ENCODE measurements at places on chromosomes 6 and 20. TPM values are rescaled to one million over a fixed set of nuclear protein-coding genes. Genes with fewer than 3 reads are reported as not detected.

DNA sequence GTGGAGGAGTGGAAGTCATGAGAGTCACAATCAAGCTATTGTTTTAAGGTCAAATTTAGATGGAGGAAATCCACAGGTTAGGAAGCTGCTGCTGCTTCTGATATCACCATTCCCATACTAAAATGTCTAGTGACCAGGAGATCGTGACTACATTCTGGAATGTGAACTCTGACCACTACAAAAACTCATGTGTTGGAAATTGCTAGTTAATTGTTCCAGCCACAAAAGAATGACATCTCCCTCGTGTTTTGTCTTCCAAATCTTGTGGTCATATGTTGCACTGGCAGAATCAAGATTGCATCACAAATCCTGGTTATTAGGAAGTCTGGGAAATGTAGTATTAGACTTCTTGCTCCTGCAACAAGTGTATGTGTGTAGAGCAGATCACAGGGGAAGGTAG lies 441.9 kb downstream of the CD109 start:
- no peak for DNase-seq
- H3K27ac ChIP-seq, result no peak overlapping the region
- no peaks in the 10 kb centered on the region for H3K4me1 ChIP-seq
- H3K36me3 ChIP-seq, result no peaks in the 10 kb centered on the region
- no peaks in the 10 kb centered on the region for H3K27me3 ChIP-seq

DNA sequence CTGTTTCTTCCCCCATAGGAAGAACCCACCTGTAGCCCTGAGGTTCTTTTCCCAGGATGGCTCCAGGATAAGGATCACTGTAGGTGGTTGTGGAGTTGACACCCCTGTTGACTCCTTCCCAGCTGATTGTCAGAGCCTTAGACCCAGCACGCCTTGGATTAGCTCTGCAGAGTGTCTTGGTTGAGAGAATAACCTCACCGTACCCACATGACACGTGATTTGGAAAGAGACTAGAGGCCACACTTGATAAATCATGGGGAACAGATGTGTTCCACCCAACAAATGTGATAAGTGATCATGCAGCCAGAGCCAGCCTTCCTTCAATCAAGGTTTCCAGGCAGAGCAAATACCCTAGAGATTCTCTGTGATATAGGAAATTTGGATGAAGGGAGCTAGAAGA lies 12.2 kb downstream of the BTN3A1 start:
- DNase-seq, result no peak
- no peaks in the 10 kb centered on the region for H3K4me1 ChIP-seq
- peaks cover 40% of the 10 kb centered on the region for H3K36me3 ChIP-seq
- no peak overlapping the region for H3K27ac ChIP-seq
- no peak overlapping the region for H3K4me3 ChIP-seq
- no peaks in the 10 kb centered on the region for H3K27me3 ChIP-seq

DNA sequence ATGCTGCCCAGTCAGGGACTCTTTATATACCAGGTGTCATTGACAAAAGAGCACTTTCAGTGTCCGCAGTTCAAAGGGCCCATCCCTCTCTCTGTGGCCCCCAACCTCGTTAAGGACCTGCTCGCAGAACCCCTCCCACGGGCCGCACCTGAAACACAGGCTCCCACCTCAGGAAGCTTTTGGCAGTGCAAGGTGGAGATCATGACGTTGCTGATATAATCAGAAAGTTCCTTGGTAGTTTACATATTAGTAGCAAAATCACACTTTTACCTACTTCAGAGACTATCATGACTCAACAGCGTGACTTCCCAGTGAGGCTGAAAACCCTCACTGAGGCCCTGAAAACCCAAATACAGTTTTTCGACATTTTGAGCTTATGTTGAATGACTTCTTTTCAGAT lies 4.1 kb downstream of the TTLL2 start:
- H3K4me3 ChIP-seq, result no peak overlapping the region
- H3K4me1 ChIP-seq, result no peaks in the 10 kb centered on the region
- no peak for DNase-seq
- H3K36me3 ChIP-seq, result no peaks in the 10 kb centered on the region

DNA sequence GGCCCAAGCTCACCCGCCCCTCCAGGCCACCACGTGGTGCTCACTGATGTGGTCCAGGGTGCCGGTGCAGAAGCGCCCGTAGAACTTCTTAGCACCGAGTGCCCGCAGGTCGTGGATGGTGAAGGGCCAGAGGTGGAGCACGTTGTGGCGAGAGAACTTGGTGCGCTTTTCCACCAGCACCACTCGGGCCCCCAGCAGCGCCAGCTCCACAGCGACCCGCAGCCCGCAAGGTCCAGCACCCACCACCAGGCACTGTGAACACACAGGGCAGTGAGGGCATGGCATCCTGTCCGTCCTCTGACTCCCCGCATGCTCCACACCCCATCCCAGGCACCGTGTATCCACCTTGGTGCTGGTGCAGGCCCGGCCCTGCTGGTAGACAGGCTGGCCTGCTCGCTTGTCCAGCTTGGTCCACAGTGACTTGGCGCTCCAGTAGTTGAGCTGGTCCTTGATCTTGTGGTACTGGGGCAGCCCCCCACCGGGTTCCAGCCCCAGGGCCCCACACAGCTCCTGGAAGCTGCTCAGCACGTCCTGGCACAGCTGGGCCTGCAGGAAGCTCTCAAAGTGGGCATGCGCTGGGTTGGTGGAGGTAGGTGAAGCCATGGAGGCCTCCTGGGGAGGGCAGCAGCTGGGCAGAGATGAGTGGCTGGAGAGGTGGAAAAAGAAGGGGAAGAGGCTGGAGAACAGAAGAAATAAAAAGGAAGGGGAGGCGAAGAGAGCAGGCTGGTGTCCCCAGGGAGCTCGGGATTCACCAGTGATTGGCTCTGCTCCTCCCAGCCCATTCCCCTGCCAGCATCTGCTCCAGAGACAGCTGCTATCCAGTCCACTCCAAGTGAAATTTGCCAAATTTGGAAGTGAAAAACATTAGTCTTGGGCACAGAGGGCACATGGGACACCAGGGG lies 1.7 kb downstream of the MICAL1 start:
- no peak for DNase-seq
- peak overlapping the region; percentile 86 for H3K4me3 ChIP-seq

DNA sequence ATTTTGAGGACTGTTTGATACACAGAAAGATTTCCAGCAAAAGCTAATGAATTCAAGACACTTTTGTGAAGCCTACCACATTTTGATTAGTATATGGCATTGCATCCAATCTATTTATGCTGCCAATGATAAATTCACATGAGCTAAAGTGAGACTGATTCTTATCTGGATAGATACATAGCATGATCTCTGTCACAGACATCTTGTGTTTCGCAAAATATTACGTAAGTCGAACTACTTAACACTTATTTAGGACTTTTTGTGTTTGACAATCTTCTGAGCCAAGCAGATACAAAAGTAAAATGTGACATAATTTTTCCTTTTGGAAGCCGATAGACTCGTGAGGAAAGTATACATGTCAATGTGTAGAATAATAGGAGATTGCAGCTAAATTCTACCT lies 251.6 kb downstream of the HACE1 start:
- no peak overlapping the region for H3K4me3 ChIP-seq
- DNase-seq, result no peak
- no peaks in the 10 kb centered on the region for H3K27me3 ChIP-seq
- H3K27ac ChIP-seq, result no peak overlapping the region
- no peaks in the 10 kb centered on the region for H3K36me3 ChIP-seq

- peaks cover 66% of the 10 kb centered on the region for H3K27me3 ChIP-seq
- peaks cover 12% of the 10 kb centered on the region for H3K4me1 ChIP-seq
- no peak overlapping the region for H3K27ac ChIP-seq
- no peak overlapping the region for H3K4me3 ChIP-seq
- DNase-seq, result no peak
Observed at GRCh38 chr20:63501818-63502670, 3.2 kb upstream of the EEF1A2 start.

DNA sequence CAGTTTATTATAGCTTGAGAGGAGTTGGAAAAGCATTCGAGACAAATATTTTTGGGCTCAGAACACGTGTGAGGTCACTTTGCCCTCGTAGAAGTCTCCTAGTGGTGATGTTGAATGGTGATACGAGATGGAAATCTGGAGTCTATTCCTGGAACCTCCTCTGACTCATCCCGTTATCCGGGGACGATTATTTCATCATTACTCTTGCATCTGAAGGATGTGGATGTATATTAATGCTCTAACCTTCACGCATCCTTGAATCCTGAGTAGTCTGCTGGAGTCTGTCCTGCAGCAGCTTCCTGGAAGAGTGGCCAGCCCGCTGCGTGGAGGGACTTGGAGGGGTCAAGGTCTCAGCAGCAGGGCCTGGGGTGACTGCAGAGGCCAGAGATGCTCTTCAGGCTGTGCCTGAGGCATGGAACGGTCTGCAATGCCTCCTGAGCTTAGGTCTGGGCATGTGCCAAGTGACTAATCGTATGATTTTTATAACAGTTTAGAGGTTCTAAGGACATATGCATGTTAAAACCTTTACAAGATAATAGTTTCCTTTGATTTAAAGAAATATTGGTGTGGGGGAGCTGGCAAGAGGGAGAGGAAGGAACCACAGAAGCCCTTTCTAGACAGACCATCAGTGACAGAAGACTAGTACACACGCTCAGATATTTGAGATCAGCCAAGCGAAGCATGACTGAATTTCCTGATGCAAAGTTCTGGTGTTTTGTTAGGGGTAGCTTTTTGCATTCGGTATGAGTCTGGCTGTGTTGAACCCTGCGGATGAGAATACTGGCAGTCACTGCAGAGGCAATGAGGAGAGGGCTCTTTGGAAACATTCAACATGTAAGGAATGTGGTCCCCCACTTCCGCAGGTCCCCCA lies 400.2 kb downstream of the QKI start:
- H3K27ac ChIP-seq, result no peak overlapping the region
- no peaks in the 10 kb centered on the region for H3K36me3 ChIP-seq
- H3K27me3 ChIP-seq, result no peaks in the 10 kb centered on the region
- H3K4me3 ChIP-seq, result no peak overlapping the region
- no peak for DNase-seq
- H3K4me1 ChIP-seq, result no peaks in the 10 kb centered on the region

DNA sequence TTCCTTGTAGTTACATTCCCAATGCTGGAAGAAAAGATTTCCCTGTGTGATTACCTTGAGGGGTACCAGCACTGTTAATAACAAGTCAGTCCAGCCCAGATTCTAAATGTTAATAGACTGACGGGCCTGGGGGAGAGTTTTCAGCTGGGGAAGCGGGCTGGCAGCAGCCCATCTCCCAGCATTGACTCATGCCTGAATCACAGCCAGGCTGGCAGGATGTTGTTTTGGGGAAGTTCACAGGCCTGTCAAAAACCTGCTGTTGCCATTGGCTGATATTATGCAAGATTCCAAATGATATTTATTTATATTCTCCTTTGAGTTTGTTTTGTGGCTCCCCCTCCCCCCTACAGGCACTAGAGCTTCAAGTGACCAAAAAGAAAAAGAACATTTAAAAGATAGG lies 213.9 kb upstream of the CNR1 start:
- DNase-seq, result peak; percentile 54
- H3K4me1 ChIP-seq, result peaks cover 22% of the 10 kb centered on the region
- H3K4me3 ChIP-seq, result no peak overlapping the region
- H3K36me3 ChIP-seq, result no peaks in the 10 kb centered on the region
- H3K27ac ChIP-seq, result no peak overlapping the region

DNA sequence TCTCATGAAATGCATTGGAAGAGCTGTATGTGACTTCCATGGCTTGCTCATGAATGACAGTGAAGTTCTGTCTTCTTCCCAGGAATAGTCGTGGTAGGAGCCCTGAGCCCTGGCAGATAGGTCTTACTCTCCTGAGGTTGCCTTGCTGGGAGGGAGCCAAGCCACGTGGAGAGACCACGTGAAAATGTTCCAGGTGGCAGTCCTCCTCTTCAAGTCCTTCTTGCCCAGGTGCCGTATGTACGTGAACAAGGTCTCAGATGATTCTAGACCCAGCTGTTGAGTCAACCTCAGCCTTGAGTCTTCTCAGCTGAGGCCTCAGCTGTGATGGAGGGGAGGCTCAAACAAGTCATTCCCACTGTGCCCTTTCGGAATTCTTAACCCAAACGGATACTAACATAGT lies 192.4 kb upstream of the PRDM1 start:
- H3K36me3 ChIP-seq, result no peaks in the 10 kb centered on the region
- H3K27me3 ChIP-seq, result peaks cover 5% of the 10 kb centered on the region
- H3K27ac ChIP-seq, result no peak overlapping the region
- no peak for DNase-seq

- H3K4me3 ChIP-seq, result no peak overlapping the region
- H3K27ac ChIP-seq, result no peak overlapping the region
- H3K27me3 ChIP-seq, result no peaks in the 10 kb centered on the region
- no peak for DNase-seq
- no peaks in the 10 kb centered on the region for H3K36me3 ChIP-seq
Observed at GRCh38 chr20:33677991-33678702, 3.9 kb upstream of the NECAB3 start.

GRCh38 chr6:7624796-7625710 lies 35.1 kb downstream of the SNRNP48 start:
- no peak for DNase-seq
- no peak overlapping the region for H3K4me3 ChIP-seq
- no peaks in the 10 kb centered on the region for H3K27me3 ChIP-seq
- H3K27ac ChIP-seq, result no peak overlapping the region

- H3K27me3 ChIP-seq, result no peaks in the 10 kb centered on the region
- H3K36me3 ChIP-seq, result no peaks in the 10 kb centered on the region
- H3K4me3 ChIP-seq, result no peak overlapping the region
- H3K27ac ChIP-seq, result no peak overlapping the region
- H3K4me1 ChIP-seq, result peaks cover 10% of the 10 kb centered on the region
Observed at GRCh38 chr6:118683881-118684872, 32.8 kb upstream of the CEP85L start.

GRCh38 chr20:1034415-1034789 lies 32.3 kb upstream of the RSPO4 start:
- no peaks in the 10 kb centered on the region for H3K4me1 ChIP-seq
- no peak overlapping the region for H3K4me3 ChIP-seq
- no peaks in the 10 kb centered on the region for H3K36me3 ChIP-seq
- DNase-seq, result no peak
- no peaks in the 10 kb centered on the region for H3K27me3 ChIP-seq

DNA sequence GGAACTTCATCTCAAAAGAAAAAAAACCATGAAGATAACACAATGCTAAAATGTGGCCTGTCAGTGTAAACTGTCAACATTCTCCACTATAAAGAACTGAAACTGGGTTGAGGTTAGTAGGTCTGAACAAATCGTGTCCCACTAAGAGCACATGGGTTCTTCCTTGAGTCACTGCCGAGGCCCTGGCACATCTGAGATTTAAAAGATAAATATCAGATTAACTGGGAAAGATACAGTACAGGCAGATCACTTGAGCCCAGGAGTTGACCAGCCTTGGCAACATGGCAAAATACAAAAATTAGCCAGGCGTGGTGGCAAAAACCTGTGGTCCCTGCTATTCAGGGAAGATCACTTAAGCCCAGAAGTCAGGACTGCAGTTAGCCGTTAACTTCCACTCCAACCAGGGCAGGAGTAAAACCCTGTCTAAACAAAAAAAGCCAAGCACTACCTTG lies 5.6 kb downstream of the EEF1A1 start:
- H3K27ac ChIP-seq, result peak overlapping the region; percentile 26
- no peak for DNase-seq
- H3K4me1 ChIP-seq, result peaks cover 50% of the 10 kb centered on the region
- H3K36me3 ChIP-seq, result peaks cover 68% of the 10 kb centered on the region
- peak overlapping the region; percentile 33 for H3K4me3 ChIP-seq

- H3K27me3 ChIP-seq, result no peaks in the 10 kb centered on the region
- no peaks in the 10 kb centered on the region for H3K36me3 ChIP-seq
- H3K27ac ChIP-seq, result no peak overlapping the region
Observed at GRCh38 chr20:21174516-21175239, 48.8 kb downstream of the KIZ start.

- H3K4me1 ChIP-seq, result no peaks in the 10 kb centered on the region
- H3K4me3 ChIP-seq, result no peak overlapping the region
- no peak for DNase-seq
- H3K27ac ChIP-seq, result no peak overlapping the region
Observed at GRCh38 chr6:3293271-3294155, 34.8 kb downstream of the PSMG4 start.

Gene ESR1
- 3.7 TPM for total RNA-seq

Gene CNBD2
- total RNA-seq, result 4.3 TPM

Gene CLPSL2
- total RNA-seq, result not detected

Gene OR2H1
- total RNA-seq, result not detected

Gene CHMP4B
- total RNA-seq, result 91.2 TPM

Gene GHRH
- not detected for total RNA-seq

Gene SLC13A3
- 2.0 TPM for total RNA-seq

Gene GABRR1
- not detected for total RNA-seq
